Activated CD4-positive, alpha-beta memory T cell treated with anti-CD3 and anti-CD28 coated beads, Interleukin-2, amount 10 ng/mL, durations not matched to agents 7 days and 5 days (primary cell): ENCODE measurements at places on chromosomes 3 and 15.
A peak's percentile ranks its signal among the peaks of the same experiment; 100 is the strongest.

DNA sequence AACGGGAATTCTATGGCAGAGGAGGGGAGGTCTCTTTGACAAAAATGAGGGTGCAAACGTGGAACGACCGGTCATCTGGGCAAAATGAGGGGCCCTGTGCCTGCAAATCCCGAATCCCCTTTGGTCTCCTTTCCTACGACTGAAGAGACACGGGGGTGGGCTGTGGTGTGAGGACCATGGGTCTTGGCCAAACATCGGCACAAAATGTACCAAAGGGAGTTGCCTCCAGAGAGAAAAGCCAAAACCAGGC is 498 bp downstream of the ZNF280D start:
- H3K27ac ChIP-seq, result peak overlapping the region; percentile 81
- H3K4me3 ChIP-seq, result peak overlapping the region; percentile 94
- peaks cover 23% of the 10 kb centered on the region for H3K36me3 ChIP-seq
- peaks cover 3% of the 10 kb centered on the region for H3K27me3 ChIP-seq
- no peak for DNase-seq
- peaks cover 35% of the 10 kb centered on the region for H3K4me1 ChIP-seq

GRCh38 chr15:100766243-100767000 is 113.2 kb upstream of the ALDH1A3 start:
- no peaks in the 10 kb centered on the region for H3K27me3 ChIP-seq
- DNase-seq, result no peak
- H3K36me3 ChIP-seq, result no peaks in the 10 kb centered on the region
- no peak overlapping the region for H3K27ac ChIP-seq
- H3K4me1 ChIP-seq, result no peaks in the 10 kb centered on the region
- no peak overlapping the region for H3K4me3 ChIP-seq

DNA sequence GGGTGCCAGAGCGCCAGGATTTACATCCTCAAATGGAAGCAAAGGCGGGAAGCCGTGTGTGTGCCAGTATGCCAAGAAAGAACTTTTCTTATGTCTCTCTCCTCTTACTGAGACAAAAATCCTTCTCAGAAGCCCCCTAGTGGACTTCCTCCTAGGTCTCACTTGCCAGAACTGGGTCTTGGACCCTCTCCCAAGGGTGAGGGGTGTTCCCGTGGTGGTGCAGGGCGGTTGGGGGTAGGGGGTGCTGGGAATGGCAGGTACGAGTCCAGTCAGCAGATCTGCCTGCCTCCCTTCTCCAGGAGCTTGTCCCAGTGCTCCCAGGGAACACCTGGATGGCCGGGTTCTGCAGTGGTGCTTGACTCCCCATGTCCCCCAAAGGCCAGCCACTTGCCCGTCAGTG is 52.0 kb downstream of the CORO2B start:
- no peak overlapping the region for H3K27ac ChIP-seq
- H3K4me3 ChIP-seq, result no peak overlapping the region
- H3K27me3 ChIP-seq, result peaks cover 14% of the 10 kb centered on the region
- DNase-seq, result no peak
- H3K36me3 ChIP-seq, result no peaks in the 10 kb centered on the region

- no peaks in the 10 kb centered on the region for H3K4me1 ChIP-seq
- no peak for DNase-seq
- H3K36me3 ChIP-seq, result no peaks in the 10 kb centered on the region
Measured at GRCh38 chr15:36810656-36811449, 231.4 kb downstream of the CDIN1 start.

- H3K4me1 ChIP-seq, result peaks cover 3% of the 10 kb centered on the region
- no peak for DNase-seq
- H3K36me3 ChIP-seq, result no peaks in the 10 kb centered on the region
- H3K27ac ChIP-seq, result no peak overlapping the region
- no peak overlapping the region for H3K4me3 ChIP-seq
Measured at GRCh38 chr3:190486908-190487607, 26.8 kb upstream of the IL1RAP start.

DNA sequence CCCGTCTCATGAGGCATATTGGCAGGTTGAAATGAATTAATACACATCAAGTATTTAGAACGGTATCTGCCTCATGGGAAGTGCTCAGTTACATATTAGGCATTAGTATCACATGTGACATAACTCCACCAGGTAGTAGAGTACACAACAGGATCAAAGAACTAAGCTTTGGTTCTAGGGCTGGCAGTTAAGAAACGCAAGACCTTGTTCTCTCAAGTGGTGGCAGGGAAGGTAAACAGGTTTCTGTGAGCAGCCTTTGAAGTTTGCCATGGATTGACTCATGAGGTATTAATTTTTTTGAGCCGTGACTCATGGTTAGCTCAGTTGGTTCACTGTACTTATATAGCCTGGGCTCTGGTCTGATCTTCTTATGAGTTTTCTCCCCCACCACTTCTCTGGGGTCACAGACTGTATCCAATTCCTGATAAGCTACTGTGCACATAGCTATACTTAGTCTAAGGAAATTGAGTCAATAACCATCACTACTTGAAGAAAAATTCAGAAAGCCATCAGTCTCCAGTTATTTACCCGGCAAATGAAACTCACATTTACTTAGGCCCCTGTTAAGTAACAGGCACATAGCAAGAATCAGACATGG is 155.6 kb upstream of the STT3B start:
- H3K27me3 ChIP-seq, result no peaks in the 10 kb centered on the region
- DNase-seq, result no peak
- peaks cover 9% of the 10 kb centered on the region for H3K4me1 ChIP-seq

- H3K4me3 ChIP-seq, result no peak overlapping the region
- no peaks in the 10 kb centered on the region for H3K4me1 ChIP-seq
- DNase-seq, result no peak
Measured at GRCh38 chr3:116863822-116864589, 154.4 kb downstream of the TUSC7 start.
